ENCODE measurements at places on chromosomes 6 and 20. TPM values are rescaled to one million over a fixed set of nuclear protein-coding genes. Genes with fewer than 3 reads are reported as not detected.

- no peaks in the 10 kb centered on the region for H3K36me3 ChIP-seq
- H3K4me1 ChIP-seq, result peaks cover 46% of the 10 kb centered on the region
- no peak overlapping the region for H3K4me3 ChIP-seq
- no peaks in the 10 kb centered on the region for H3K27me3 ChIP-seq
These were observed 105.8 kb downstream of the JARID2 start for GRCh38 chr6:15351631-15352030.

DNA sequence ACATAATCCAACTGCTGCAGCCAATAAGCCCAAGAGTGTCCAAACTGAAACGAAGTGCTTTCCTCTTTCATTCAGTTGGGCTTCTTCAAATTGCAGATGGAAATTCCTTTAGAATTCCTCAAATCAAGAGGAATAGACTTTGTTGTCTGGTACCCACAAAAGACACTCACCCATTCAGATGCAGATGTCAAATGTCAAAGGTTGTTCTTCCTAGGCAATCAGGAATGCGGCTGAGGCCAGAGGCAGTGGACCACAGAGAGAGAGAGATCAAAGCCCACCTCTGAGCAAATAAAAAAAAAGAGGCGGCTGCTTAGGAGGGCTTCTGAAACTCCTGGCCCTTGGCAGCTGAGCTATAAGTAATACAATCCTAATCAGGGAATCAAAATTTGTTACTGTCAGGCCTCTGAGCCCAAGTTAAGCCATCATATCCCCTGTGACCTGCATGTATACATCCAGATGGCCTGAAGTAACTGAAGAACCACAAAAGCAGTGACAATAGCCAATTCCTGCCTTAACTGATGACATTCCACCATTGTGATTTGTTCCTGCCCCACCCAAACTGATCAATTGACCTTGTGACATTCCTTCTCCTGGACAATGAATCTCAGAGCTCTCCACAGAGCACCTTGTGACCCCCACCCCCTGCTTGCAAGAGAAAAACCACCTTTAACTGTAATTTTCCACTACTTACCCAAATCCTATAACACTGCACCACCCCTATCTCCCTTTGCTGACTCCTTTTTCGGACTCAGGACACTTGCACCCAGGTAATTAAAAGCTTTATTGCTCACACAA lies 303.0 kb upstream of the GJE1 start:
- no peak overlapping the region for H3K4me3 ChIP-seq
- H3K27me3 ChIP-seq, result no peaks in the 10 kb centered on the region
- H3K4me1 ChIP-seq, result no peaks in the 10 kb centered on the region
- H3K27ac ChIP-seq, result no peak overlapping the region
- H3K36me3 ChIP-seq, result no peaks in the 10 kb centered on the region

DNA sequence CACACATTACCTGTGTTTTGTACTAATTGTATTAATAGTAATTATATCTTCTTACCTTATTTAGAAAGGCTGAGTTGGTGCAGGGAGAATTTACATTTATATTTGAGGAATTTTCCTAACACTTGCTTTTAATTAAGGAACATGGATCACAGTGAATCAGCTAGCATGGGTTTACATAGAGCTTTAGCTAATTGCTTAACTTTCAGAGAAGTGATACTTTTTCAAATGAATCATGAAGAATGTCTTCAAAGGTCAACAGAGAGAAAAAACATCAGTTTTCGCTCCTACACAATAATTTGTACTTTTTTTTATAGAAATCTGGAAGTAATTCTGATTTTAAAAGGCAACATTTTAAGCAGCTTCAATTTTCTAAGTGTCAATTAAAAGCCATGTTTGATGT lies 195.0 kb upstream of the HEY2 start:
- H3K4me1 ChIP-seq, result no peaks in the 10 kb centered on the region
- no peak overlapping the region for H3K27ac ChIP-seq

- H3K27ac ChIP-seq, result no peak overlapping the region
- H3K36me3 ChIP-seq, result no peaks in the 10 kb centered on the region
- no peak overlapping the region for H3K4me3 ChIP-seq
- no peaks in the 10 kb centered on the region for H3K27me3 ChIP-seq
These were observed 26.5 kb downstream of the CD109 start for GRCh38 chr6:73722318-73723060.

The KIAA0408 gene
- 6.4 TPM for total RNA-seq
